ENCODE measurements at places on chromosomes 7 and 10.

DNA sequence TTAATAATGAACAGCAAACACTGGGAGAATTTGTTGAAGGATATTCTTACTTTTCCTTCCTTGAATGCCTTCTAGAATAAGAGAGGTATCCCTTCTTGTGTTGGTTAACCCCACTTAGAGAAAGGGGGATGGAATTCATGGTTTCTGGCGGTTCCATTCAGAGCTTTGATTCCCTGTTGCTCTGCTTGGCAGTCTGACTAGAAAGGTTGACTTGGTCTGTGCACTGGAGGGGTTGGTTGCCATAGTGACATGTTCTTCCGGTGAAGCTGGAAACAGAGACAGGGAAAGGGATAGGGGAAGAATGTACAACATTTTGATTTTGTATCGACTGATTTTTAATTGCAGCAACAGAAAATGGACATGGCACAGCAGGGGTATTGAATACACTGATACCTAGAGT, 2.5 kb downstream of the TMEM178B start:
- DNase-seq: no peak

DNA sequence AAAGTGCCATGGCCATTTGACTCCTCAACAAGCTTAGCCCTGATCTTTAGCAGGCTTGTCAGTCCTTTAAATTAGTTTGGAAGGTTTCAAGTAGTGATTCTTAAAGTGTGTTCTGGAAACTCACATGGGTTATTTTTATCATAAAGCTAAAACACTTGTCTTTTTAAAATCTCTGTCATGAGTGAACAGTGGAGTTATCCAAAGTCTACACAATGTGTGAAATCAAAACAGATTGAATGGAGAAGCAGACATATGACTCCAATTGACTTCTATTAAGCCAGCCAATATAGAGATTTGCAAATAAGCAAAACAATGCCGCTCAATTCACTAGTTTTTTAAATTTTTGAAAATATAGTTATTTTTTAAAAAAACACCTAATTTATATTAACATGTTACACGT, 53.3 kb upstream of the SORCS3 start:
- no peak for DNase-seq

GRCh38 chr7:94999069-94999351, 91.6 kb downstream of the PPP1R9A start:
- DNase-seq: no peak

DNA sequence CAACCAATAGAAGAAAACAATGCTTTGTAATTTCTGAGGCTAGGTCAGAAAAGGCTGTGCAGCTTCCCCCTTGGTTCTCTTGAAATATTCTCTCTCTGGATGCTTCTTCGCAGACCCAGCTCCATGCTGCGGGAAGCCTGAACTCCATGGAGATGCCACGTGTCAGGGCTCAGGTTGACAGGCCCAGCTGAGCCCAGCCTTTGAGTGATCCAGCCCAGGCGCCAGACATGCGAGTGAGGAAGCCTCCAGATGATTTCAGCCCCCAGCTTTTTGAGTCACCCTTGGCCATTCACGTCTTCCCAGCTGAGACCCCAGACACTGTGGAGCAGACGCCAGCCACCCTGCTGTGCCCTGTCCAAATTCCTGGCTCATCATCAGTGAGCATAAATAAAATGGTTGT, 378.4 kb upstream of the NRP1 start:
- DNase-seq: no peak

DNA sequence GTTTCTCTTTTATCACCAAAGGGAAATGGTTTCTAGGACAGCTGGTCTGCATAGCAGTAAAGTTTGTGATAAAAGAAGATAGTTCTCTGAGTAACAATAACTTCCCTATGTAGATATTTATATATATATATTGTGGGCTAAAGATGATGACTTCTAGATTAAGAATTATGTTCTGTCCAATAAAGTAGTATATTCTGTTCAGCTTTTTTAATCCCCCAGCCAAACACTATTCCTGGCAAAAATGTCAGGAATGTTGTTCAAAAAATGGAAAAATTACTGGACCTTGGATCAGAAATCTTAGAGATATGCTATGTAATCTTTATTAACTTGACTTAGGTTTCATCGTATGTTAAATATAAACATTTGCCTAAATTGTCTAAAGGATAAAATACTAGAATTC, 136.3 kb upstream of the GNAI1 start:
- no peak for DNase-seq

GRCh38 chr10:22034333-22034732, 30.8 kb upstream of the DNAJC1 start:
- DNase-seq: no peak

DNA sequence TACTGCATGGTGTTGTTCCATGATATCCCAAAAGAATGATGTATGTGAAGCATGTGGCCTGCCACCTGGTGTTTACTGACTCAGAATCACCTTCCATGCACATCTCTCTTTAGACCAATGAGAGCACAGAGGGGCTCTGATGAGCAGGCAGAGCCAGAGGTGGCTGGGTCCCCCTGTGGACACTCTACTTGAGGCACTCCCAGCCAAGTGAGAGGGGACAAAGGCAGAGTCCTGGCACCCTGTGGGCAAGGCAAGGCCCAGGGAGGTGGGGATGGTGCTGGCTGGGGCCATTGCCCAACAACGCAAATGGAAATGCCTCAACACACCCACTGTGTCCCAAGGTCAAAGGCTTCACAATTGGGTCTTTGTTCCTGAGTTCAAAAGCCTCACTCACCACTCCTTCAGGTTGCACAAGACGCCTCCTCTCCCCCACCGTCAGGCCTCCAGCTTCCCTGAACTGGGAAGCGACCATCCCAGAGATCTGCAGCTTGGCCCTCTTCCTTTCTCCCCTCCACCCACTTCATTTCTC, 164.6 kb downstream of the NEURL1 start:
- no peak for DNase-seq

GRCh38 chr10:15715619-15716227, 4.0 kb downstream of the ITGA8 start:
- DNase-seq: no peak

DNA sequence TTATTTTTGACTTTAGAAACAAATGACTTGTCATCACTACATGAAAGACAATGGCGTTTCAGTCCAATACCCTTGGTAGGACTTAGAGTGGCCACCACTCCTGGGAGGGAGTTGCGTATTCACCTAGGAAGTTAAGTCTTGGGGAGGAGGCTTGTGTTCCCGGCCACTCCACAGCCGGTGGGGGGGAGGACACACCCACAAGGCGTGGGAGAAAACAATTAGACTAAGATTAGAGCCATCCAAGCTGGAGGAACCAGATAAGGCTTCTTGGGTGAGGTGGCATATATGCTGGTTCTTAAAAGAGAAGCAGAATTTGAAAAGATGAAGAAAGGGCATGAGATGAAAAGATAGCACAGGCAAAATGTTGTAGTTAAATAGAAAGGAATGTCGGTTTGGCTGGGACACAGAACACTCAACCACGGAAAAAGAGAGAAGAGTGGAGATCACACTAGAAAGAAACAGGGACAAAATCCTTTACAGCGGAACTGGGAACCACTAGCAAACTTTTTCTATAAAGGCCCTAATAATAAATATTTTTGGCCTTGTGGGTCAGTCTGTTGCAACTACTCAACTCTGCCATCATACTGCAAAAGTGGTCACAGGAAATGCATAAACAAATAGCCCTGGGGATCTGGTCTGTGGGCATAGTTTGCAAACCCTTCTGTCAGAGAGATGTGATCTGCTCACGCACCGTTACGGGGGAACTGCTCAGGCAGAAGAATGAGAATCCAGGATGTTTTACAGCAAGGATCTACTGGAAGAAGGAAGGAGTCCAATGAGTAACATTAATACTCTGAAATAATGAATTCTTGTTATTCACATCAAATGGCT, 651.8 kb downstream of the PARD3 start:
- no peak for DNase-seq

DNA sequence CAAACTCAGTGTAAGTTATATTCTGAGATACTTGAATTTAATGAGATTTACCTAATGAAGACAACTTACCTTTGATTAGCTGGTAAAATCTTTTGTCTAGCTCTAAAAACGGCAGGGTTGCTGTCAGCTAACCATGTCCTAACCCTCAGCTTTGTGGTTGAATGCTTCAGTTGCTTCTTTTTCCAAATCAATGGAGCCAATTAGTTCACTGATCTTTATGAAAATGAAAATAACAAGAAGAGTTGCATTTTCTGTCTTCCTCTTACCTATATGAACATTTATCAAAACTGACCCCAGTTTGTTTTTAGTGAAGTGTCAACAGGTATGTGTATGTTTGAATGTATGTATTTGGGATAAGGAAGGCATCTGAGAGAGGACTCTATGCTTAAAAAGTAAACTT, 253.1 kb upstream of the MTPN start:
- no peak for DNase-seq

- DNase-seq: no peak
Observed at GRCh38 chr7:148987751-148988512, 40.4 kb downstream of the PDIA4 start.

DNA sequence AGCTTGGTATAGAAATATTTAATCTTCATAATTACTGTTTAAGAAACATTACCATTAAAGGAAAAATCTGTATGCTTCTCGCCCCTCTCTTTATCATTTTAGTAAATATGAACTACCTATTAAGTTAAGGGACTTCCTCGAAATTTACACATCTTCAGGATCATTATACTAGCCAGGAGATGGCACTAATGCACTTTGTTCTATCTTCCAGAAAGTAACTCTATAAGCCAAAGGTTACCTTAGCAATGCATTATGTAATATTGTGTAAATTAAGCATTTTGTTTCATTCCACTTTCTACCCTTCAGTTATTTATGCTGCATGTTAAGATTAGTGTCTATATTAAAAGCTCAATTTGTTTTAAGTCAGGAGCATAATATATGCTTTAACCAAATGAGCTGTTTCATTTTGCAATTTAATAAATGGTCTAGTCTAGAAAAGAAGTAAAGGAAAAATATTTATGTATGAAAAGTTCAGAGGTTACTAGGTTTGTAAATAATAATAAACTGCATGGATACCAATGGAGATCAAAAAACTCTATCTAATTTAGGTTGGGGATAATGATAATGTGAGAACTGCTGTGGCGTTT, 128.5 kb downstream of the ANKRD7 start:
- no peak for DNase-seq

GRCh38 chr10:26729395-26729794, 31.9 kb downstream of the PDSS1 start:
- DNase-seq: no peak

- DNase-seq: no peak
Observed at GRCh38 chr10:99172128-99172738, 63.4 kb downstream of the HPSE2 start.

- no peak for DNase-seq
Observed at GRCh38 chr7:128318691-128319090, 25.0 kb downstream of the RBM28 start.

DNA sequence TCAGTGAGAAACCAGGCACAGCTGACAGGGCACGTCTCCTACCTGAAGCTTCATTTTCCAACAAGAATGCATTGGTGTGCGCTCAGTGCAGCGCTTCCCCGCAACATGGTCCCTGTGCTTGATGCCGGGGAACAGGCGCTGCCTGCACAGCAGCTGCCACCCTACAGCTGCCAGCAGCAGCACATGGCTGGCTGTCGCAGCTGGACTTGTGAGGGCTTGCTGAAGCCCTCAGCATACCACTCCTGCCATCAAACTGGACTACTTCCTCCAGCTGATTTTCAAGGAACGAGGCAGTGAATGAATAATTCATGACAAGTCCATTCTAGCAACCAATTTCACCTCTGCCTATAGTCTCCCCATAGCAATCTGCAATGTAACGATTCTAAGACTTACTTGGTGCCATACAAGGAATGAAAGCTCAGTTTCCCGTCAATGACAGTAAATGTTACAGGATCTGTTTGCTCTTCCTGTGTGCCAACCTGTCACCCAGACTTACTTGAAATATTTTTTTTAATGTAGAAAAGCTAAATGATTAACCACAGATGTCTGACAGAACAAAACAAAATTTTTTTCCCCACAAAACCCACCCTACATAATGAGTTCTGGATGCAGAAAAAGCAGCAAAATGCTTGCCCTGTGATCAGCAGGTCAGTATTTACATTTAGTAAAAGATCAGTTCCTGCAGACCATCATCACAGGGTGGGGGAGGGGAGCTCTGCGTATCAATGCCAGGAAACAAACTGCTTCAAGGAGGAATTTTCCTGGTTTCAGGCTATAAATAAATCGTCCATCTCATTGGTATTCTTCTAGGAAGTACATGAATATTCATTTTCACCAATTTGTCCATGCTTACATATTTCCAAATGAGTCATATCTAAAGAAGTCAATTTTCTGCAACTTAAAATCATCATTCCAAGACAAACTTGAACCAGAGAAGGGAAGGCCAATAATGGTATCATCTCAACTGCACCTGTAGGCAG, 140.6 kb downstream of the ALOX5 start:
- DNase-seq: no peak

- no peak for DNase-seq
Observed at GRCh38 chr7:156527458-156527890, 113.1 kb upstream of the RNF32 start.

DNA sequence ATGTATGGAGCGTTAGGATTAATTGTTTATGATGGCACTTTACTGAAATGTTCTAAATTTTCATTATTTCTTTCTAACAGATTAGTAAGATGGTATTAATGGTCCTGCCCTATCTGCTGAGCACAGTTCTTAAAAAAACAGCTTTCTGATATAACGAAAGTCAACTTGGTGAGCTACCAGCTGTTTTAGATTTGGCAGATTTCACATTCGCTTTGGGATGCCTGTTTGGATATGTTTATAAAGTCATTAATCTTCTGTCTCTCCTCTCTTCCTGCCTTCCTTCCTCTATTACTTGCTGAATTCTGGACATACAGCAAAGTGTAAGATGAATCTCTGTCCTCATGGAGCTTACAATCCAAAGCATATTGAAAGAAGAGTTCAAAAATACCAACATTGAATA, 396.8 kb upstream of the LRGUK start:
- no peak for DNase-seq

- DNase-seq: no peak
Observed at GRCh38 chr7:130400120-130400572, 19.9 kb downstream of the CPA1 start.

All from stimulated activated CD8-positive, alpha-beta memory T cell treated with anti-CD3 and anti-CD28 coated beads, Interleukin-4, amount 100 ng/mL, for 4 hours (primary cell).